ENCODE measurements at places on chromosomes 2 and 18.

- DNase-seq: no peak
These were observed 31.4 kb upstream of the MBP start for GRCh38 chr18:77164026-77164425.

GRCh38 chr2:46913471-46914381 lies 1.9 kb downstream of the MCFD2 start:
- no peak for DNase-seq

DNA sequence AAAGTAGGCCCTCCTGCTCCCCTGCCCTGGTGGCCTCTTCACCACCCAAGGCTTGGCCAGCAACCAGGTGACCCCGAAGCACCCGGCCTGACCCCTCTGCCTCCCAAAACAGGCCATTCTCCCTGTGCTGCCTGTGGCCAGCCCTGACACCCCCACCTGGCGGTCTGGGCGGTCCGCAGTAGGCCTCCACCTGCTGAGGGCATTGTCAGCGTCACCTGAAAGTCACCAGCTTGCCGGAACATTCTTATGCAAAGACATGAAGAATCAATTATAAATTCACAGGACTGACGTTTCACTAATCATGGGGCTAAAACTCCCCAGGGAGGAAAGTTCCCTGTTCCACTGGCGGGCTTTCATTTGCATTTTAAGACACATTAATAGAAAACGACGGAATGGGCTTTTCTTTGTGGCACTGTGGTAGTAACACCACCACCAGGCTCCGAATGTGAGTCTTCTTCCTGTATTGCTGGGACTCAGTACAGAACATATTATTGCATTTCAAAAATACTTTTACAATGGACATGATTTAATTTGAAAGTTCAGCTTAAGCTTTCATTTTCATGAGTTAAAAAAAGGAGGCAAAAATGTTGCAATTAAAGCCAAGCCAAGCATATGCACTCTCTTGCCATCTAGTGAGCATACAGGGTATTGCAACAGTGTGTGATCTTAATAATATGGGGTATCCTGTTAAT lies 57.4 kb downstream of the ADI1 start:
- DNase-seq: no peak

DNA sequence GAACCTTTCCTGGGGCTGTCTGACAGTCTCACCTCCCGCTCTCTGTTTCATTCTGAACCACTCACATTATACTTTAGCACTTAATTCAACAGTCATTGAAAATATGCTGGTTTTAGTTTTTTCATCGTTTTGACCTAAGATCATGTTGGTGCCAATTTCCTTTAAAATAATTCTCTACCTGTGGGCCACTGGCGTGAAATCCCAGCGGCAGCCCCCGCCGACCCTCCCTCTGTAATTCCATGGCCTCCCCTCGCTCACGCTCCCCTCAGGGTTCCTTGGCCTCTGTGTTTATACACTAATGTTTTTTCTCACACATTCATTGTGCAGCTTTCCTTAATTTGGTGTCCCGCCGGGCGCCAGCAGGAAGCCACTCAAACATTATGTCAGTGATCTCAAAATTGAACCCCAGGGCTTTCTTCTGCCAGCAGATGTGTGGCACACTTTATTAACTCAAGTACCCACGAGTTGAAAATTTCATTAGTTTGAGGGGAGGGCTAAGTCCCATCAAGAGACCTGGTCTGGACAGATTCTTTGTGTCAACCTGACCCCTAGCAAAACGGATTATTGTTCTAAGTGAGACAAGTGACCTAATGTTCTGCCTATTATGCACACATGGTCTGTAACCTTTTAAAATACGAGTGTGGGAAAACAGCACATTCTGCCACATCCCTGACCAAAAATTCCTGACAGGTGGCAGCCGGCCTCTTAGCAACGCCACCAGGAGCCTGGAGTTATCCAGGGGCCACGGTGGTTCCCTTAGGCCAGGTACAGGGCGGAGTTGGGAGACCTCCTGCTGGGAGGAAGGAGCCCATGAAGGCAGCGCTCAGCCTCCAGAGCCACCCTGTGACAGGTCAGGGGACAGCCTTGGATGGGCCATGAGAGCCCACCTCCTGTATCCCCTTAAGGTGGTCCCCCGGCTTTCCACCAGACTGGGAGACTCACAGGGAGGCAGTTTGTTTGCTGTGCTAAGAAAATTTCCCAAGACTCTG lies 53.1 kb downstream of the APOB start:
- no peak for DNase-seq

DNA sequence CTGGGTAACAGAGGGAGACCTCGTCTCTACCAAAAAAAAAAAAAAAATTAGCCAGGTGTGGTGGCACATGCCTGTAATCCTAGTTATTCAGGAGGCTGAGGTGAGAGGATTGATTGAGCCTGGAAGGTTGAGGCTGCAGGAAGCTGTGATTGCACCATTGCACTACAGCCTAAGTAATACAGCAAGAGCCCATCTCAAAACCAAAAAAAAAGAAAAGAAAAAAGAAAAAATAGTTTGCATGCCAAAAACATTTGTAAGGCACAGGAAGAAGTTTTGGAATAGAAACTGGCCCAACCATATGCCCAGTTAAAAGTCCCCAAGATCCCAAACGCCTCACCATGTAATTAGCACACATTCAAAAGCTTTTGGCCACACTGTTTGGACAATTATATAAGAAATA lies 13.4 kb upstream of the ACOXL start:
- no peak for DNase-seq

- DNase-seq: no peak
These were observed 390.1 kb upstream of the ST6GAL2 start for GRCh38 chr2:107276034-107276433.

GRCh38 chr2:100978582-100979191 lies 23.4 kb upstream of the RPL31 start:
- no peak for DNase-seq

DNA sequence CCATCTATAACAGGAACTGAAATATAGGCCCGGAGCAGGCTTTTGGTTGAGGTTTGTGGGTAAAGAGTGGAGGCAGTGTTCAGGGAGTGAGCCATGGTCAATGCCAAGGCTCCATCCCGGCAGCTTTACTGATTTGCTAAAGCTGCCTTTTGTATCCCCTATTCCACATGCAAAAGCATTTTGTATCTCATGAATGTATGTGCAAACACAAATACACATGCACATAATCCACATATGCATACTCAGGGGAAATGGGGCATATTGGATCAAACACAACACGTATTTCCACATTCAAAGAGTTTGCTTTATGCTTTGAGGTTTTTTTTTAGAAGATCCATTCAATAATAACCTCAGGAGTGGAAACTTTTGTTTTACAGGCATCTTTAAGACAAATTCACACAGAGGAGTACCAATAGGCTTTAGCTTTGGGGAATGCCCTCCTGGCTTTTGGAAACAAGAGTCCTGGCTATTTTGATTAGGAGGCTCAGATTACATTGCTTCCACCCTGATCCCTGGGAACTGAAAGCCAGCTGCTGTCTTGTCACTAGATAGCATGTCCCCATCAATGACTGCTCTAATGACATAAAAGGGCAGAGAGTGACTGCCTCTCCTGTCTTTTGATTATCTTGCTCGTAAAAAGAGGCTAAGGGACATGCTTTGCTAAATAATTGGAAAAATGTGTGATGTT lies 263.2 kb downstream of the EN1 start:
- no peak for DNase-seq

DNA sequence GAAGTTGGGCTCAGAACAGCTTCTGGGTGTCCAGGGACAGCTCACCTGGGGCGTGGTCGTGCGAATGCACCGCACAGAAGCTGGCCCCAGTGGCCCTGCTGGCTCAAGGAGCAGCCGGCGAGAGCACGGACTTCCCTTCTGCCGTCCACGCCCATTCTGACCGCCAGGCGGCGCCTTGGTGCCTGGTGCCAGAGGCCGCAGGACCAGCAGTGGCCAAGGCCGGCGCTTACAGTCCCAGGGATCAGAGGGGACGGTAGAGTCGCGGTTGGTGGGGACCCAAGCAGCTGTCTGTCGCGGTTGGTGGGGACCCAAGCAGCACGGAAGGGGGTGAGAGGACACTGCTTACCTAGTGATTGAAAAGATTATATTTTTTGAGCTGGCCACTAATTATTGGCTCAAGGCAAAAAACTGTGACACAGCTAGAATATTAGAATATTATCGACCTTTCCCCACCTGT lies 25.7 kb downstream of the NPPC start:
- DNase-seq: peak; percentile 52

DNA sequence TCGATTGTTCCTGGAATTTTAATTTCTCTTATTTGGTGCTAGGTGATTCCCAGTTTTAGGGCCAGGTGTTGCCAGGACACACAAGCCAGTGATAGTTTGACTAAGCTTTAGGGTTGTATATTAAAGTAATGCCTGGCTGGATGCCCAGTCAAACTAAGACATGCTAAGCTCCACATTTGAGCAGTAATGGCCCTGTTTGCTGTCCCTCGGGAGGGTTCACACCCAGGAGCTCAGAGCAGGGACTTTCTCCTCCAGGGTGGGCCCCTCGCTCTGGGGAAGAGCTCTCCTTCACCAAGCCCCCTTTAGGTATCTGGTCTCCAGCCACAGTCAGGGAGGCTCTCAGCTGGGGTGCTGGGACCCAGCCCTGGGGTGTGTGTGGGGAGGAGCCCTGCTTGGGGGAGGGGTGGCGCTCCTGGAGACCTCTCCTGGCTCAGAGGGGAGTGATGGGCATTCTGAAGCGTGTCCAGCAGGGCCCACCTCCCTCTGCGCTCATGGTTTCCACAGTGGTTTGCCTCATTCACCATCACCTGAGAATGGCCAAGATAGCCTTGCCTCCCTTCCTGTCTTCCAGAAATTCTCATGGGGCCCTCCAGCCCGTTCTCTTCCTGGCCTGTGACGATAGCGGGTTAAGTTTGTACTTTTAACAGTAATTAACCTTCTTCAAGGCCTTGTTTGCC lies 31.7 kb downstream of the INPP4A start:
- DNase-seq: no peak

DNA sequence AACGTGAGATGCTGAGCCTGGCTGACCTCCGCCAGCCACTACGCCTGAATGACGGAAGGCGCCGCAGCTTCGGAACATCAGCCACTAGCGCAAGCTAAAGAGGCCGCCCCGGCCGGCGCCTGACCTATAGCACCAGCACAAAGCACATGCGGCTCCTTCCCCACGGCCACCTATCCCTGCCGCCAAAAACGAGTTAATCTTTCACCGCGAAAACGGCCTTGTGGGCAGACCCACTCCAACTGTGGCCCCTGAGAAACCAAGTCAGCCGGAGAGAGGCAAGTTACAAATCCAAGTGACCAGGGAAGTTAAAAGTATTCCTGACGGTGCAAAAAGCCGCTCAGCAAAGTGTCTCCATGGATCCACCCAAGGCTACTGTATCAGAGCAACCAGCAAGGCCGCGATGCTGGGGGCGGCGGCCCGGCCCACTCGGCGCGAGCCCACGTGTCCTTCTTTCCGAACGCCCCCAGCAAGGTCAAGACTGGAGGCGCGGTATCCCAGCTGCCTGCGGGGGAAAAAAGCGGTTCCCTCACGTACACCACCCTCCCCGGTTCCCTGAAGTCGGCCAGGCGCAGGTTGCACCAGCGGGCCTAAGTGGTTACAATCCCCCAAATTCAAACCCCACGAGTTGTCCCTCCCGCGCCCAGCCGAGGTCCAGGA lies 575 bp downstream of the HSPD1 start:
- peak; percentile 34 for DNase-seq

GRCh38 chr18:69152436-69152835 lies 248.3 kb upstream of the DOK6 start:
- DNase-seq: no peak

- no peak for DNase-seq
These were observed 449.1 kb downstream of the TGIF1 start for GRCh38 chr18:3898861-3899613.

GRCh38 chr18:61743775-61744531 lies 148.9 kb downstream of the RNF152 start:
- no peak for DNase-seq

DNA sequence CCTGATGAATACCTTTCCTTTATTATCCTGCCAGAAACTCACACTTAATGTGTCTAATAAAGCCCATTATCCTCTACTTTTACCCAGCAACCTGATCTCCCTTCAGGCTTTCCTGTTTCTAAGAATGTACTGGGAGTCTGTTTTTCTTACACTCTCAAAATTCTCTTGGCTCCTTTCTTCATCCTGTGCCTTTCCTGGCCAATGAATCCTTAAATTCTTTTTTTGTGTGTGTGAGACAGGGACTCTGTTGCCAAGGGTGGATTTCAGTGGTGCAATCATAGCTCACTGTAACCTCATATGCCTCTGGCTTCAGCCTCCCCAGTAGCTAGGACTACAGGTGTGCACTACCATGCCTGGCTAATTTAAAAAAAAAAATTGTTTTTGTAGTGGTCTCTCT lies 72.7 kb downstream of the MAP2 start:
- DNase-seq: no peak

GRCh38 chr2:236308855-236309668 lies 44.9 kb upstream of the ASB18 start:
- no peak for DNase-seq

DNA sequence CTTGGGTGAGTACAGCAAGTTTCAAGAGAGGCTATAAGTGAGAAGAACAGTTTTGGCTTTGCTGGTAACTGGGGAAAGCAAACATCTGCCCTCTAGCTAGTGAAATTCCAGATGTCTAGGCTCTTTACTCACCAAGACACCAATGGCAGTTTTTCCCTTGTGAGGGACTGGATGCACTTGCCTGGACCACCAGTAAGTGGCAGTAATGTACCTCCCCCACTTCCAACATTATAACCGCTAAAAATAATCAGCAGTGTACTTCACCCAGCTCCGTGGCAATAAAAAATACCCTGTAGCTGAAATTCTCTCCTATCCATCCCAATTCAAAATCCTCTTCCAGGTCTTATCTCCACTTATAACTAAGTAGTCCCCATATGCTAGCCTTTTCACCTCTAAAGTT lies 383.9 kb downstream of the ARHGAP15 start:
- no peak for DNase-seq

DNA sequence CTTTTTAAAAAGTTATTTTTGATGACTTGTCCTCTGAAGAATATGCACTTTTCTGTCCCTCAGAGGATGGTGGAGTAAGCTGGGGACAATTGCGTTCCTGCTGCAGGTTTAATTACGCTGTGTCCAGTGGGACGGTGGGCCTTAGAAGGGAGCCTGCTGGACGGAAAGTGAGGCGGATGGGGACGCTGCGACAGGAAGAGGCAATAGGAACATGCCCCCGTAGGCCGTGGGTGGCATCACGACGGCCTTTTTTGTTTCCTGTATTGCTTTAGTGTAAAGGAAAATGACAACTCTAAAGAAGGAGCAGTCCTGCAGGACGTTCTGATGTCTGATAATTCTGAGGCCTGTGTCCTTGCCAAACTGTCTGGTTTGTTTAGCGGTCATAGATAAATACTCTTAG lies 121.6 kb downstream of the NFATC1 start:
- no peak for DNase-seq

GRCh38 chr2:234469972-234470371 lies 26.9 kb downstream of the ARL4C start:
- no peak for DNase-seq

GRCh38 chr2:106685180-106685897 lies 198.2 kb downstream of the CD8B2 start:
- no peak for DNase-seq

Measured in stimulated activated CD8-positive, alpha-beta memory T cell treated with anti-CD3 and anti-CD28 coated beads, Interleukin-7, amount 100 ng/mL, for 24 hours (primary cell).